ENCODE measurements at places on chromosomes 4 and X.

- no peak for DNase-seq
Measured at GRCh38 chr4:25624616-25625015, 31.0 kb upstream of the SLC34A2 start.

DNA sequence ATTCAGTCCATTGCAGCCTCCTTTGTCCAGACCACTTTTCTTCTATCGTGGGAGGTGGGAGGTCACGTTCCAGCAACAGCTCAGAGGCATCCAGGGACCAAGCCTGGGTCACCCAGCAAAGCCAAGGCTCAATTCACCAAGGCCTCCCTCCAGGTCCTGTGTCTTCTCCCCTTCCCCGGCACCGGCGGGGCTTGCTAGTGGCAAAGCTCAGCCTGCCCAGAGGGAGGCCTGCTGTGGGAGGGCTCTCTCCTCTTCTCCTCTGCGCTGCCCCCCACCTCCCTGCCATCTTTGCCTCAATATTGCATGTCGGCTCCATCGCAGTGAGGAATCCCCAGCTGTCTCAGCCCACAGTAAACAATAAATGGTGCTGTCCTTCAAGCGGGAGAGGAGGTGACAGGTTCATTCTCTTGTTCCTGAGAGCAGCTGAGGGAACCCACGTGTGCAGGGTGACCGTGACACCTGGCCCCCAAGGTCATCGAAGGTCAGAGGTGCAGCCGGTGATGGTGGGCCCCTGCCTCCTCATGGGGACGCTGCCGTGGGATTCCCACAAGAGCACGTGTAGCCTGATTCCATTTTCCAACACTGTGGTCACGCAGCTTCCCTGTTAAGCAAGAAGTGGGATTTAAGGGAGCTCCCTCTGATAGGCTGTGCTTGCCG is 111.5 kb upstream of the PSAPL1 start:
- no peak for DNase-seq

DNA sequence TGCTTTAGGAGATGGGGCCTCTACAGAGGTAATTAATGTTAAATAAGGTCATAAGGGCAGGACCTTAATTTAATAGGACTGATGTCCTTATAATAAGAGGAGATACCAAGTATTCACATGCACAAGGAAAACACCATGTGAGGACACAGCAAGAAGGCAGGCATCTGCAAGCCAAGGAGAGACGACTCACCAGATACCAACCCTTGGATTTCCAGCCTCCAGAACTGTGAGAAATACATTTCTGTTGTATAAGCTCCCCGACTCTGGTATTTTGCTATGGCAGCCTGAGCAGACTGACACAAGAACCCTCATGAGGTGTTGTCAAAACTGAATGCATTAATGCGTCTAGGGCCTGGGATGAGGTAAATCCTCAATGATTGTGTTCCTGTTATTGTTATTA is 56.2 kb upstream of the MAPK10 start:
- no peak for DNase-seq

GRCh38 chrX:129779747-129780146 is at the start of gene SASH3:
SASH3 (plus strand) TSS chrX:129779949; CDS start chrX:129780098, 149 bp downstream.
- peak; percentile 78 for DNase-seq

DNA sequence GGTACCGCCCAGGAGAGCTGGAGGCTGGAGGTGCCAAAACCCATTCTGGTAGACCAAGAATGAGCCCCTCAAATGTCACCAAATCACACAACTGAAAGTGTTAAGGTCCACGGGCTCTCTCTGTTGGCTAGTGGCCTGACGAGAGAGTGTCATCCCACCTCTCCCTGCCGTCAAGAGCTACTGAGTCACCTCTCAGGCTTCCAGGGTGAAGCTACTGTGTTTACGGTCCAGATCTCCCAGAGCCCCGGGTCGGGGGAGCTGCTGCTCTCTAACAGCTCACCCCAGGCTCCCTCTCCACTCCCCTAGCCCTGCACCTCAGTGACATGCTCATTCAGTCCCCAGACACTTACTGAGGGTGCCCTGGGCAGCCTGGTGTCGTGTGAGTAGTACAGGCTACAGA is 59.2 kb downstream of the ADGRG2 start:
- DNase-seq: no peak

DNA sequence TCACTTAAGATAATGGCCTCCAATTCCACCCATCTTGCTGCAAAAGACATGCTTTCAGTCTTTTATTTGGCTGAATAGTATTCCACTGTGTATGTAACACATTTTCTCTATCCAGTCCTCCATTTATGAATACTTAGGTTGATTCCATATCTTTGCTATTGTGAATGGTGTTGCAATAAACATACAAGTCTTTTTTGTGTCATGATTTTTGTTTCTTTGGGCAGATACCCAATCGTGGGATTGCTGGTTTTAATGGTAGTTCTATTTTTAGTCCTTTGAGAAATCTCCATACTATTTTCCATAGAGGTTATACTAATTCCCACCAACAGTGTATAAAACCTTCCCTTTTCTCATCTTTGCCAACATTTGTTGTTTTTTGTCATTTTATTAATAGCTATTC is 180.9 kb downstream of the SMIM20 start:
- no peak for DNase-seq

DNA sequence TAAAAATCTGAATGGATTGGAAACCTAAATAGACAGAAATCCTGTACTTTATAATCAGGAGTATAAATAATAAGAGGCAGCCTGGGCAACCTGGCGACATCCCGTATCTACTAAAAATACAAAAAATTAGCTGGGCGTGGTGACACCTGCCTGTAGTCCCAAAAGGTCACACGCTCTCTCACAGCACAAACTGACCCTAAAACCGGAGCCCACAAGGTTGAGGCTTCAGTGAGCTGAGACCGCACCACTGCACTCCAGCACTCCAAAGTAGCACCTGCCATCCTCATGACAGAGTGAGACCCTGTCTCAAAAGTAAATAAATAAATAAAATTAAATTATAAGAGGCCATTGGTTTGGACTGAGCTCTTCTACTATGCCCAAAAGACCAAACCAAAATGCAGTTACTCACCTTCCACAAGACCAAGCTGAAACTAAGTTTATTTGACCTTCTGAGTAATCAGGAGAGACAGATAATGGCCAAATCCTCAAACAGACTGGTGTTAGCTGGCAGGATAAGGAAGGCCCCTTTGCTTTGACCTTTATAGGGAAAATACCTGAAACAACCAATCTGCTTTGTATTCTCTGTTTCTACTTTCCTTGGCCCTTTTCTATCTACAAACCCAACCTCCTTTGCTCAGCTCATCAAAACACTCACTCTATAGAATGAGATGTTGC is 3.2 kb upstream of the GRSF1 start:
- no peak for DNase-seq

- DNase-seq: no peak
Measured at GRCh38 chr4:187996502-187997177, 1.1 kb downstream of the ZFP42 start.

GRCh38 chrX:84168095-84168494 is 19.9 kb downstream of the RPS6KA6 start:
- no peak for DNase-seq

- no peak for DNase-seq
Measured at GRCh38 chr4:83217721-83218522, 66.7 kb downstream of the COQ2 start.

GRCh38 chr4:99537674-99538073 is 26.2 kb downstream of the TRMT10A start:
- no peak for DNase-seq

- DNase-seq: no peak
Measured at GRCh38 chr4:149768477-149768876, 47.2 kb downstream of the IQCM start.

GRCh38 chr4:140808256-140808655 is 52.1 kb upstream of the TBC1D9 start:
- no peak for DNase-seq

GRCh38 chrX:15142084-15142715 is 127.7 kb downstream of the ASB9 start:
- DNase-seq: no peak

DNA sequence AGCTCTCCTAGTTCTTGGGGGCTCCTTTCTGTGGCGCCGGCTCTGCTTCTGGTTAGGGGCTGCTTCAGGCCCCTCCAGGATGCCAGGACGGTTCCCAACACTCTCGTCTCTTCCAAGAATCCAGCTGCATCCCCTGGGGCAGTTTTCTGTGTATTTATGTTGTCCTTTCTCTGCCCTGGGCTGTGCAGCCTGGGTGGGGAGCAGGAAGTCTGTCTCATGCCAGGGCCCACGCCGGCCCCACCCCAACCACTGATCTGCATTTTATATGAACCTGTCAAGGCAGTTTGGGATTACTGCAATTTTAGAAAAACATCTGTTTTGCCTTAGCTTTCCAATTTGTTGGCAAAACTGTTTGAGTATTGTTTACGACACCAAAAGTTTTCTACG is 14.6 kb downstream of the CTBP1 start:
- DNase-seq: peak; percentile 80

- no peak for DNase-seq
Measured at GRCh38 chr4:126800575-126801141, 832.1 kb upstream of the INTU start.

- DNase-seq: no peak
Measured at GRCh38 chrX:28205126-28205525, 223.9 kb upstream of the DCAF8L1 start.

GRCh38 chr4:14272206-14272605 is 644.7 kb upstream of the BOD1L1 start:
- no peak for DNase-seq

DNA sequence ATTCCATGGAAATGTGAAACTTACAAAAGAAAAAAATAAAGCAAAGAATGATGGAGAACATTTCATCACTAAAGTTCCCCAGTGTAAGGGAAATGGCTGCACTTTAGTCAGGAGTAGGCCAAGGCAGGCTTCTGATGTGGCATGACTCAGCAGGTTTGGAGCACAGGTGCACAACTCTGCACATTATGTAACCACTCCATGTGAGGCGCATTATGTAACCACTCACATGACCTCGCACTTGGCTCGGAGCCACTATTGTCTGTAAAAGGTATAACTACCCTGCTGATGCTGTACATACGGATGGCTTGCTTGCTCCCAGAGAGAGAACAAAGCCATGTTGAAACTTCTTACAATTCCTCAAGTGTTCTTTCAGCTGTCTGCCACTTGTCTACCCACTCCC is 727.6 kb downstream of the TRAM1L1 start:
- DNase-seq: no peak

- no peak for DNase-seq
Measured at GRCh38 chr4:144174401-144175067, 34.0 kb upstream of the GYPA start.

DNA sequence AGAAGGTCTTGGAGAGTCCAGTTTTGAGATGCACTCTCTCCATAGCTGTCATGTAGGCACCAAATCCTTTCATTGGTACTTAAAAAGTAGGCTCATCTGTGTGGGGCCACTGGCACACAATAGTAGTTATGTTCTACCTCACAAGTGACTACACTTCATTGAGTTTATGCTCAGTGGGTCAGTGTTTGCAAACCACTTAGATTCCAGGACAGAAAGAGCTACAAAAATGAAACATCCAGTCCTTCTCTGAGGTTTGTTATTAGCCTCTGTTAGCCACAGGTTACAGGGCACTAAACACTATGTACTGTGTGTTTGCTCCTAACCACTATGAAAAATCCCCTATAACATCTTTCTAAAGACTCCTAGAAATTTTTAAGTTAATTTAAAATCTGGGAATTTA is 13.8 kb downstream of the RAB28 start:
- DNase-seq: no peak

GRCh38 chrX:18996536-18996935 is 12.6 kb upstream of the PHKA2 start:
- no peak for DNase-seq

DNA sequence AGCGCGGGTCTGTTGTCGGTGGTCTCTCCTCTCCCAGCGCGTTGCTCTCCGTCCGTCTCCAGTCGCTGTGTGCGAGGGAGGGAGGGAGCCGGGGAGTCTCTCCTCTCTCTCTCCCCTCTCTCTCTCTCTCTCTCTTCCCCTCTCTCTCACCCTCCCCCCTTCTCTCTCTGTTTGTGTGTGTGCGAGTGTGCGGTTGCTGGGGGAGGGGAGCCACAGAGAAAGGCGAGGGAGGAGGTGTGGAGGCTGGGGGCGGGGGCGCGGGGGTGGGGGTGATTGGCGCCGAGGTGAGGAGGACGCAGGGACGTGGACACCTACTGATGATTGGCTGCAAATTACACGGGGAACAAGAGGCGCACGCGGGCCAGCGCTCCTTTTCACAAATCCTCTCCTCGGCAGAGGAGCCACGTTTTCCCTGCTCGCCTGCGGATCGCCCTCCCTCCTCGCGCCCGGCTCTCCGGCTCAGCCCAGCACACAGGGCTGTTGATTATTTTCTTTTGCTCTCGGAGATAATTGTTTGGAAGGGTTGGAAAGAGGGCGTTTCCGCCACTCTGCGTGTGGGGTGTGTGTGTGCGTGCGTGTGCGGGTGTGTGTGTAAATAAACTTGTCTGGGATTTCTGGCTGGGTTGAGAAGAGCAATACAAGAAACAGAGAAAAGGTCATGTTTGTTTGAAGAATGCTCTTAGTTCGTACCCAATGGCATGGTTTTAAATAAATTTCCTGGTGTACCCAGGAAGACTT is at the start of gene CXXC4:
Gene CXXC4, minus strand, starts transcription at position 73 of the 738 bp plus-strand sequence. CDS start 3,092 bp downstream, outside the sequence.
- DNase-seq: peak; percentile 90

- no peak for DNase-seq
Measured at GRCh38 chr4:68271851-68272357, 26.4 kb upstream of the TMPRSS11B start.

DNA sequence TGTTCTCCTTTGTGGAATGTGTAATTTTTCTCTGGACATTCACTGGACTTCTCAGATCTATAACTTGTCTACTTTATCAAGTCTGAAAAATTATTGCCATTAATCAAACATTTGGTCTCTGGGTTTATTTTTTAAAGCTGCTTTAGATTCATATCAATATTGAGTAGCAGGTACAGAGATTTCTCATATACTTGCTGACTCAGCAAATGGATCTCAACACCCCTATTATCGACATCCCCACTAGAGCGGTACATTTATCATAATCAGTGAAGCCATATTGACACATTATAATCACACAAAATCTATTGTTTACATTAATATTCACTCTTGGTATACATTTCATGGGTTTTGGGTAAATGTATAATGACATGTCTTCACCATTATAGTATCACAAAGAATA is 268.7 kb downstream of the SPOCK3 start:
- no peak for DNase-seq

- no peak for DNase-seq
Measured at GRCh38 chr4:57371671-57372070, 261.5 kb upstream of the IGFBP7 start.

- no peak for DNase-seq
Measured at GRCh38 chr4:39308611-39309010, 57.6 kb downstream of the RFC1 start.

GRCh38 chr4:133156556-133156955 is 7.5 kb downstream of the PCDH10 start:
- DNase-seq: no peak

GRCh38 chr4:150289198-150289597 is 211.0 kb downstream of the DCLK2 start:
- no peak for DNase-seq

Data from sigmoid colon (tissue), 7 donors.